ENCODE measurements at places on chromosomes 11 and 22. TPM values are rescaled to one million over a fixed set of nuclear protein-coding genes. Genes with fewer than 3 reads are reported as not detected.

The BCO2 gene
- under 0.01 TPM for total RNA-seq

The OR52A1 gene
- not detected for total RNA-seq

The CDC45 gene
- 47.9 TPM for total RNA-seq

The SLC7A4 gene
- 0.17 TPM for total RNA-seq

The TAF6L gene
- total RNA-seq, result 22.0 TPM

The ACR gene
- total RNA-seq, result not detected

The KRTAP5-10 gene
- total RNA-seq, result not detected

The CSNK2A3 gene
- total RNA-seq, result 1.0 TPM

All from bronchus fibroblast of lung (primary cell).